Activated effector memory CD4-positive, alpha-beta T cell treated with anti-CD3 and anti-CD28 coated beads, Interleukin-2, amount 50 U/mL, for 16 hours (primary cell): ENCODE measurements at places on chromosomes 1 and 21.

- peak; percentile 80 for DNase-seq
Measured at GRCh38 chr1:205285381-205286101, 36.0 kb downstream of the NUAK2 start.

GRCh38 chr21:35603494-35603893 lies 456.8 kb downstream of the SETD4 start:
- DNase-seq, result no peak

GRCh38 chr1:15090373-15090772 lies 63.2 kb upstream of the TMEM51 start:
- peak; percentile 55 for DNase-seq

GRCh38 chr1:227890451-227891222 lies 57.1 kb downstream of the WNT9A start:
- peak; percentile 59 for DNase-seq

DNA sequence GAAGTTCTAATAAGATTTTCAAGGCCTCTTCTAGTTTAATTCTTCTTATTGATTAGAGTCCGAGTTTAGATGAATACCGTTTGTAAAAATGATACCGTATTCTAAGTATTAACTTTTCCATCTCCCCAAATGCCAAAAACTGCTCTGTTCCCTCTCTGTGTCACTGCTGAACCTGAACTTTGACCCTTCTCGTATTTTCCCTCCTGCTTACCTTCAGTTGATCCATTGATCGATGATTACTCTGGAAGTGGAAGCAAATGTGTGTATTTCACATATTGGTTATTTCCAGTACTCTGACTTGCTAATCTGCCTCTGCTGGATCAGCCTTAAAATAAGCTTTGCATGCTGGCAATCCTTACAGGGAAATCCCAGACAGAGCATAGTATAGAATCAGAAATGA lies 68.5 kb downstream of the KIF1B start:
- no peak for DNase-seq

DNA sequence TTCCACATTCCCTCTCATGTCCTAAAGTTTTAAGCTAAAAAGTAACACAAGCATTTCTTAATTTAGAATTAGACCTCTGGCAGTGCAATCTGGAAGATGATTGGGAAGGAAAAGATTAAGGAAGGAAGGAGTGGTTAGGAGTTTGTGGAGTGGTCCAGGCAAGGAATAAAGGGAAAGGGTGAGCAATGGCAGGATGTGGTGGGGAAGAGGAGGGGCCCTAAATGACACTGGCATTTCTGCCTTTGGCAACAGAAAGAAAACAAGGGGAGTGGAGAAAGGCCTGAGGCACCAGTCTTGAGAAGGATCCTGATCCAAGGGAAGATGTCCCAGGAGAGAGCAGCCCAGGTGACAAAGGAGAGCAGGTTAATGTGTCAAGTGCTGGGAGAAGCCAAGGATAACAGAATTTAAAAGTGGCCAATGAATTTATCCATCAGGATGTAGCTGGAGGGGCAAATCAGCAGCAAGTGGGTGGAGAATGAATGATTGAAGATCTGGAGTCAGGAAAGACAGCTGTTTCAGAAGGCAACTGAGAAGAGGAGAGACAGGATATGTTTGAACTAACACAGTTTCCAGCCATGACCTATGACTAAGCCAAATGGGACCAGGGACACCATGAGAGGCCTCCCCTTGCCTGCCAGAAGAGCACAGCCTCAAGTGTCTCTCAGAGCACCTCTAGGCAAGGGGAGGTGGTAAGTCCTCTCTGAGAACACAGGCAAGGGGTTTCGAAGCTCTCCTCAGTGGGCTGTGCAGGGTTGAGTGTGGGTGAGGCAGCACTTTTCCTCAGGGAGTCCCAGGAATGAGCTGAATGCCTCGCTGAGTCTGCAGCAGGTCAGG lies 20.9 kb upstream of the LY9 start:
- DNase-seq, result no peak

DNA sequence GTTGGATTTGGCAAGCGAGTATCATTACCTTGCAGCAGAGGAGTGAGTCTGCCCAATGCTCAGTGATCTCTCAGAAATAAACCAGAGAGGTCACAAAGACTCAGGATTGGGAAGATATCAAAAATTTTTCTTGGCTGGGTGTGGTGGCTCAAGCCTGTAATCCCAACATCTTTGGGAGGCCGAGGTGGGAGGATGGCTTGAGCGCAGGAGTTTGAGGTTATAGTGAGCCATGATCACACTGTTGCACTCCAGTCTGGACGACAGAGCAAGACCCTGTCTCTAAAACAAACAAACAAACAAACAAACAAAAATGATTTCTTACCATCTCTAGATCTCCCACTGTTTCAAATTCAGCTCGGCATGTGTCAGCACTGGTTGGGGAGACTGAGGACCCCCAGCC lies 13.3 kb upstream of the BECN2 start:
- no peak for DNase-seq

DNA sequence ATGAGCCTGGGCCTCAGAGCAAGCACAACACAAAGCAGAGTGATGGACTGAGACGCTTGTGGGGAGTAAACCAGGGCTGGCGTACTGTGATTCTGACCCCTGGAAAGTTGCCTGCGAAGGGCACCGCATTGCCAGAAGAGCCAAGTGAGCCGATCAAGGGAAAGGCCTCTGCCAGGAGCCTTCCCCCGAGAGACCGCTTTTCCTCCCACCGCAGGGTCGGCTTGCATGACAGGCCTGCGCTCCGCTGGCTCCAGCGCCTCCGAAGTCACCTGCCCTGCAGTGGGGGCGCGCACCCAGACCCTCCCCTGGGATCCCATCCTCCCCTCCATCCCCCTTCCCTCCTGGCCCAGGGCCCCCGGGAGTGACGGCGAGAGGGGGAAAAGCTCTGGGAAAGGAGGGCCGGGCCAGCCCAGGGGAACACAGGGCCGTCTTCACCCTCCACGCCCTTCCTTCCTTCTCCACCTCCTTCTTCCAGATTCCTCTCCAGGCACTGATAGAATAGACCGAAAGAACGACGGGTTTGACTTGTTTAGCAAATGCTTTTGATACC lies 165.0 kb downstream of the TRIM33 start:
- DNase-seq, result no peak

DNA sequence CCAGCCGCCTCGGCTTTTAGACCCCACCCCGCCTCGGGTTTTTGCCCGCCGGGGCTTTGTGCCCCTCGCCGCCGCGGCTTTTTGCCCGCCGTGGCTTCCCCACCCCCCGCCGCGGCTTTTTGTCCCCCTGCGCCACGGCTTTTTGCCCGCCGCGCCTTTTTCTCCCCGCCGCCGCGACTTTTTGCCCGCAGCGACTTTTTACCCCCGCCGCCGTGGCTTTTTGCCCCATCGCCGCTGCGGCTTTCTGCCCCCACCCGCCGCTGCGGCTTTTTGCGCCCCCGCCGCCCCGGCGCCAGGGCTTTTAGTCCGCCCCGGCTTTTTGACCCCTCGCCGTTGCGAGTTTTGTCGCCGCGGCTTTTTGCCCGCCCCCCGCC lies 474.4 kb downstream of the FAM72C start:
- DNase-seq, result peak; percentile 60

DNA sequence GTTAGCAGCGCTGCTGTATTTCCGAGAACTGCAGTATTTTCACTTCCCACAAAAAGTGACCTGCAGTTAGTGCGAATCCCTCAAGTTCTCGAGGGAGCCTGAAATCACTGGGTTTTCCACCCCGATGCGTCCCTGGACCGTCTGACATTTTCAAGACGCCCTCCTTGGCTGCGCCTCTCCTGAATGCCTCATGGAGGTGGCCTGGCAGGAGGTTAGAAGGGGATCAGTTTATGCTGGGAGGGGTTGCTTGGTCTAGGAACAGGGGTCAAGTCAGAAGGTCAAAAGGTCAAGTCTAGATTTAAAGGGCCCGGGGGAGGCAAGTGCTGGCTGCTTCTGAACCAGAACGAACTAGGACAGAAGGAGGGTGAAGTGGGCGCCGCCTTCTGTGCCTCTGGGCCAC lies 176.8 kb downstream of the PRDM16 start:
- DNase-seq, result no peak

DNA sequence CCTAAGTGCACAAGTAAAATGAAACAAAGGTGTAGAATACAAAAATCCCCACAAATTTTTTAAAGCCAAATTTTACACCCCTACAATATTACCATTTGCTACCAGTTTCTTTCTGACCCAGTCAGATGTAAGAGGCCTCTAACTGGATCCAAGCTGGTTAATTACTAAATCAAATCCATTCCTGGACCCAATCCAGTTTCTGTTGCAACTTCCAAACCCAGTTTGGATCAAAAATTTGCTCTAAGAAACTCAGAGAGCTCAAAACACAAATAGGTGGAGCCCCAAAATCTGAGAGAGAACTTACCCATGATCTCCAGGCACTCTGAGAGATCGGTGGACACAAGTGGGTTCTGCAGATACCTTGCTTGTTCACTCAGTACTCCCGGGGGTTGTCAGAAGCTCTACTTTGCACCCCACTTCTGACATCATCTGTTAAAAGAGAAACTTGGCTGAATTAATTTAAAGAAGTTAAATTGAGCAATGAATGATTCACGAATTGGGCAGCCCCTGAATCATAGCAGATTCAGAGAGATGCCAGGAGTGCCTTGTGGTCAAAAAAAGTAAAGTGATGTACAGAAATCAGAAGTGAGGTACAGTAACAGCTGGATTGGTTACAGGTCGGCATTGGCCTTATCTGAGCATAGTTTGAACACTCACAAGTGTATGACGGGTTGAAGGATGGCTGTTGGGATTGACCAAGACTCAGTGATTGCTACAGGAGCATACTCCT lies 448.0 kb downstream of the KCNT2 start:
- no peak for DNase-seq

DNA sequence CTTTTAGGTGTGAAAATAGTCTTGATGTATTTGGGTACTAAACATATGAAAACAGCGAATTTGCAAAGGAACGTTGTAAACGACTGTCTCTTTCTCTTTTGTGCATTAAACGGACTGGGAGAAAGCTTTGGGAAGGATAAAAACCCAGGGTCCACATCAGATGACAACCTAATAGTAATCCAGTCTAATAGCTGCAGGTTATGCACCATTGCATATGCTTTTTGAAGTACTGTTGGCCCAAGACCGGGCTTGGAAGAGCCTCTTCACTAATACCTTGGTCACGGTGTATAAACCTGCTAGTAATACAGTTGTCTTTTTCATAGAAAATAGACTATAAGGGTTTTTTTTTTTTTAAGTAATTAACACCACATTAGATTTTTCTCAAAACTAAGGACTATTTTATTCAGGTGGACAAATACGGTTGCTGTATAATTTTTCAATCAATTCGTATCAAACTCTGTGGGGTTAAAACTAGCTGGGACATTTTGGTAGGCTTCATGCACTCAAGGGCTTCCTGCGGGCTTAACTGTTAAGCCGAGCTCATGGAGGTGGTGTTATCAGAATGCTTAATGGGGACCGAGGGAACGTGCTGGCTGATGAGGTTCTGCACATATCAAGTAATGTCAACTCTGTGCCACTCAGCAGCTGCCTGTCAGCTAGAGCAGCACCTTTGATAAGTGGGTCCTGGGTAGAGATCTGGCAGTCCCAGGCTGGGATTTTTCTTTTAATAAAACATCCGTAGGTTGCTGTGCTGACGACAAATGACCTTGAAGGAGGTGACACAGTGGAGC lies 2.1 kb downstream of the RYR2 start:
- DNase-seq, result no peak

DNA sequence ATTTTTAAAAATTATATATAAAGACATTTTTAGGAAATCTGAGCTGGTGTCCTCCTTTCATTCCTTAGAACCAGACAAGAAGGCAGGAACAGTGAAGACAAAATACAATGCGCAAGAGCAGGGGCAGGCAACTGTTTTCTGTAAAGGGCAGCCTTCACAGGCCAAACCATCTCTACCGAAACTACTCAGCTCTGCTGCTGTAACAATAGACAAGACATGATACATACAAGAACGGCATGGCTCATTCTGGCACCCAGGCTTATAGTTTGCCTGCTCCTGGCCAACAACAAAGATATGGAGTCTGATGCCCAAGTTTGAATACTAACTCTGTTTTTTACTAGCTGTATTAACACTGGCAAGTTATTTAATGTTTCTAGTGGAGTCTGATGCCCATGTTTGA lies 232.0 kb downstream of the SMYD3 start:
- DNase-seq, result no peak

- DNase-seq, result no peak
Measured at GRCh38 chr1:225813214-225813964, 3.5 kb downstream of the EPHX1 start.

- peak; percentile 54 for DNase-seq
Measured at GRCh38 chr1:6704746-6705145, 3.1 kb upstream of the DNAJC11 start.

DNA sequence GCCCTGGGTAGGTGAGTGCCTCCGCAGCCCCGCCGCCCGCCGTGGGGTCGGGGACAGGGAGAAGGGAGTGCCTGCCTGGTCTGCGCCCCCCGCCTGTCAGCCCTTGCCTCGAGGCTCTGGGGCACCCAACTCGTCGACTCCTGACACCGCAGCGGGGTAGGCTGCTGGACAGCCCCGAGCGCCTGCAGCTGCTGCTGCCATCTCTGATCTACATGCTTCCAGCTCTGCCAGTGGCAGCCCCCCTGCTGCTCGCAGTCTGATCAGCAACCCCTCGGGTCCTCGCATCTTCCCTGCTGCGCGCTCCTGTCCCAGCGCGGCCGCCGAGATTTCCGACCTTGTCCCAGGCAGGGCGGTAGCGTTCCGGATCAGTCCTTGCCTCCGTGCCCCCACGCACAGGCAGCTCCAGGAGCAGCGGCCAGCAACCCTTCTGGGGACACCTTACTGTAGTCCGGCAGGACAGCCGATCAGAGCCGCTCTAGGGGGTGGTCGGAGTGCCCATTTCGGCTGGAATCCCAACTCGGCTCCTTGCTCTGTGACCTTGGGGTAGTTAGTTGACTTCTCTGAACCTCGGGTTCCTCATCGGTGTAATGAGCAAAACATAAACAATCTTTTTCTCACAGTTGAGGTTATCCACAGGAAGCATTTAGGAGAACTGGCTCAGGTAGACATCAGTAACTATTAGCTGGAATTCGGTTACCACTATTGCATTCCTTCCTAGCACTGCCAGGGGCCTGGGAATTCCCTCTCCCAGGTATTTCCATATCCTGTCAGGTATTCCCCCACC lies 540 bp downstream of the BCAN start:
- DNase-seq, result no peak

DNA sequence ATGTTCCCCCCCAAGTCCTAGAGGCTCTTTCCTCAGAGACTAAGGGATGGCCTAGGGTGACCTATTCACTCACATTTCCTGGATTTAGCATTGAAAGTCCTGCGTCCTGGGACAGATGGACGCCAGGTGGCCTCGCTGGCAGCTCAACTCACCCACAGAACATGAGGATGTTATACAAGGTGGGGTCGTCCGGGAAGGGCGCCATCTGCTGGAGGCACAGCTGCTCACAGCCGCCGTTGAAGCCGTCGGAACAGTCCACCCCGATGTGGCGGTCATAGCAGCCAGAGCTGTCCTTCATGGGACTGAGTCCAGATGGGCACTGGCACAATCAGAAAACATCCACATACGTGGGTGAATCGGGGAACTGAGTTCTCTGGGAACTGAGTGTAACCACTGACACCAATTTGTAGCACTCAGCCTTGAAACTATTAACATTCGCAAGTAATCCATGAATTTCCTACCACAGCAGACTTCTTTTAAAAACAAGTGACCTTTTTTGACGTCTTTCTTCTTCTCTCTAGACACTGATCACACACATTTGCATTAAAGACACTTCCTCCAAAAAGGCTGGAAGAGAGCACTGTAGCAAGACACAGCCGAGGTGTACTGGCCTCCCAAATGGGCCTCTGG lies 215.4 kb downstream of the ASTN1 start:
- peak; percentile 63 for DNase-seq

GRCh38 chr1:26373281-26373680 lies 731 bp upstream of the ZNF683 start:
- DNase-seq, result peak; percentile 77
